ENCODE measurements at places on chromosomes 5 and 9.
A peak's percentile ranks its signal among the peaks of the same experiment; 100 is the strongest.

DNA sequence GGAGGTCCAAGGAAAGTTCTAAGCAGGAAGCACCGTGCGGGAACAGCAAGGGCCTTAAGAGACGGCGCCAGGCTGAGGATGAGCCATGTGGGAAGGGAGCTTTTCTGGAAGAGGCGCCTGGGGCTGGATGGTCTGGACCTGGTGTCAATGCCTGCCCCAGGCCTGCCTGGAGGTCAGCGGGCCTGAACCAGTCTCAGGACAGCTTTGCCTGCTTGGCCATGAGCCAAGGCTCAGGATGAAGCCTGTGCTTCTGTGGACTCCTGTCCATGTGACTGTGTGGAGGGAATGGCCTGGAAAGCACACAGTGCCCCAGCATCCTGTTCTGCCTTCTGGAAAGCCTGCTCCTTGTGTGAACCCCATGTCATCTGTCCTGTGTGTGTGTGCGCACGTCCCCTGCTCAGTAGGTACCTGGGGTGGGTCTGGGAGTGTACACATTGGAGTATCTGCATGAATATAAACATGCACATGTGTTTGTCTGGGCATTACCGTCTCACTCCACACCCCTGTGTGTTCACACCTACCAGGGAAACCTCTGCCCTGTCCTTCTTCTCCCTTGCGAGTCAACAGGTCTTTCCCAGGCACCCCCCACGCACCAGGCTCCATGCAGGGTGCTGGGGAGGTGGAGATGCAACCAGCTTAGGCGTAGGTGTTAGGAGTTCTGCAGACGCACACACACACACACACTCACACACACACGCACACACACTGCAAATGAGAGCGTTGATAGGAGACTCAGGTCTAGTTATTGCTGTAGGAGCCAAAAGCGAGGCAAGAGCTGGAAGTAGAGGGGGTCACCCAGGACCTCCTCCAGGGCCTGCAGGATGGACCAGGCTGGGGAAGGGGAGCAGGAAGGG is 24.8 kb downstream of the DAB2IP start:
- peak; percentile 88 for DNase-seq

DNA sequence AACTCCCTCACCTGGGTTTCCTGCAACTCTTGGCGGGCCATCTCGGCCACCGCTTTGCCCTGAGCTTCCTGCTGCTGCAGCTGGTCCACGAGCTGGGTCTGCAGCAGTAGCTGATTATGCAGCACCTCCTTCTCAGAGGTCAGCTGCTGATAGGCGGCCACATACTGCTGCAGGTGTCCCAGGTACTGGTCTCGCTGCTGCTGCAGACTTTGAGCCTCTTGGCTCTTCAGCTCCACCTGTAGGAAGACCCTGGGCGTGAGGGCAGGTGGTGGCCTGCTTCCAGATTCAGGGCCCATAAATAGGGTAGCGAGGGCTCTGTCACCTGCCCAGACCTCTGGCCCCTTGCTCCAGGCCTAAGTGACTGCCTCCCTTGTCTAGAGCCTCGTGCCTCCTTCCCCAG is 16.7 kb downstream of the GOLGA2 start:
- no peak for DNase-seq

GRCh38 chr5:151676719-151677118 is 10.0 kb downstream of the SPARC start:
- no peak for DNase-seq

DNA sequence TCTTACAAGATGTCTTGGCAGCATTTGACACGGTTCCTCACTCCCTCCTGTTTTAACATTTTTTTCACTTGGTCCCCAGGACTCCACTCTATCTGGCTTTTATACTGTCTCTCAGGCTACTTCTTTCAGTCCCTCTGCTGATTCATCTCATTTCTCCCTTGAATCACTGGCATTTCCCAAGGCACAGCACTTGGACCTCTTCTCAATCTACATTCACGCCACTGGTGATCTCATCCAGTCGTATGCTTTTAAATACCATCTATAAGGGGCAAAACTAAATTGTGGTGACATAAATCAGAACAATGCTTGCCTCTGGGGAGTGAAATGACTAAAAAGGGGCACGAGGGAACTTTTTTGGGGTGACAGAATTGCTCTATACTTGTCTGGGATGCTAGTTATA is 47.1 kb downstream of the MAPKAP1 start:
- no peak for DNase-seq

DNA sequence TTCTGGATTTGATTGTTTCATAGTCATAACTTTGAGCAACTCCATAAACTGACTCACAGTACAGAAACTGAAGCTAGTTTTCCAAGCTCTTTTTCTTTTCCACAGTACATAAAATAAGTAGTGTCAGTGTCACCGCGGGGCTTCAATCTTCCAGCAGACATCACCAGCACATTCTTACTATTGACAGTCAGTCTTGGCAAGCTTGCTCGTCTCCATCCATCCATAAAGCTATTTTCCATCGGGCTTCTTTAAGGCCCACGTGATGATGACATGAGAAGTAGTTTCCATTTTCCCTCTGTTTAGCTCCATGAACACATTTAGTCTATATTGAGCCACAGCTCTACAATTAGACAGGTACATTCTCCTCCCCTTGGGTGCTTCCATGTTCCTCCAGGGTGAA is 443.4 kb downstream of the KDM4C start:
- DNase-seq, result no peak

DNA sequence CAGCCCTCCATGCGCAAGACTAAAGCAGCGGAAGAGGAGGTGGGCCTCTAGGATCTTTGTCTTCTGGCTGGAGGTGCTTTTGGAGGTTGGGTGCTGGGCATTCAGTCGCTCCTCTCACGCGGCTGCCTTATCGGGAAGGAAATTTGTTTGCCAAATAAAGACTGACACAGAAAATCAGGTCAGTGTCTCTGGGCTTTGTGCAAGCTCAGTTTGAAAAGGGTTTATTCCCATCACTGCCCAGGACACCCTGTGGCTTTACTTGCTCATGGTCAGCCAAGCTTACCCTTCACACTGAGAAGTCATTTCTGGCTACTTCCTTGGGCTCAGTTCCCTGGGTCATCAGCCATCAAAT is 10.5 kb downstream of the SLC2A8 start:
- no peak for DNase-seq

GRCh38 chr9:12963537-12963936 is 188.7 kb downstream of the LURAP1L start:
- no peak for DNase-seq

DNA sequence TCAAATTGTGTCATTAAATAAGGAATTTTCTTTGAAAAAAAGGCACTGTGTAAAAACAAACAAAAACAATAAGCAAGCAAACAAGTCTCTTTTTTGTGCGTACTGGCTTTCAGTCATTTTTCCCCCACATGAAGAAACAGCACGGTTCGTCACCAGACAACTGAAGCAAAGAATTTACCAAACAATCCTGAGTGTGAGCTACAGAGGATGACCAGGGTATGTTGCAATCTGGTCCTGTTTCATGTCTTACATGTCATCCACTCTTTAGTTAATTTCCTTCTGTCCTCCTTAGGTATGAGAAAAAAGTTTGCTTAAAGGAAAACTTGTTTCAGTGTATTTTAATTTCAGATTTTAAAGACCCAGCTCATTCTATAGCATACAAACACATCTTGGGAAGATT is 1080.7 kb upstream of the NUDT12 start:
- DNase-seq, result no peak

GRCh38 chr9:100700689-100701318 is 122.9 kb downstream of the CAVIN4 start:
- DNase-seq, result no peak

- DNase-seq, result no peak
These were observed 479.4 kb downstream of the NR2F1-AS1 start for GRCh38 chr5:93101661-93102060.

DNA sequence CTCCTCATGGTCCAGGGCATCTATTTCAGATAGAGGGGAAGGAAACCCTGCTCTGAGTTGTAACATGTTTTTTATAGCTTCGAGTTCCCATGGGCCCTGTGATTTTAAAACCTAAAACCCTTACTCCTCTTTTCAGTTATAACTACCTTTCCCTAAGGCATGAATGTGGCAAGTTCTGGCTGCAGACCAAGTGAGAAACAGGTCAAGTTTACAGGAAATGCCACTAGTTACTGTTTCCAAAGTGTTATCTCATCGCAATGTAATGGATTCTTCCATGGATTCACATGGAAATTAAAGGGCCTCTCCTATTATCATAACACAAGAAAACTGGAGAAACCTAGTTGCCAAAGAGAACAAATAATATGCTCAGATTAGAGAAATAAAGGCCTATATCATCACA is 574.5 kb upstream of the GRAMD2B start:
- no peak for DNase-seq

- DNase-seq, result no peak
These were observed 103.1 kb upstream of the DMRT1 start for GRCh38 chr9:738209-738915.

- no peak for DNase-seq
These were observed 26.0 kb upstream of the CEP72 start for GRCh38 chr5:585962-586628.

DNA sequence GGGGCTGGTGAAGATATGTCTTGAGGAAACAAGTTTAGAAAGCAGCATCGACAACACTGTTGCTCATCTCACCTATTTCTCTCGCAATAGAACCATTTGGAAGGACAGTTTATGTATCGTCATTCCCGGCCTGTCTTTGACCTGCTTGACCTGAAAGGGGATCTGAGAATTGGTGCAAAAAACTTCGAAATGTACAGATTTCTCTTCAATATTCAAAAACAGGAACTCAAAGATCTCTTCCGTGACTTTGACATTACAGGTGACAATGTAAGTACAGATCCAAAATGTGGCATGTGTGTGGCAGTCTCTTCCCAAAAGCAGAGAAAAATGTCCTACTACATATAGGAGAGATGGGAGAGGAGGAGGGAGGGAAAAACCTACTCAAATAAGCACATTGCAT is 6.5 kb downstream of the EFCAB9 start:
- no peak for DNase-seq

DNA sequence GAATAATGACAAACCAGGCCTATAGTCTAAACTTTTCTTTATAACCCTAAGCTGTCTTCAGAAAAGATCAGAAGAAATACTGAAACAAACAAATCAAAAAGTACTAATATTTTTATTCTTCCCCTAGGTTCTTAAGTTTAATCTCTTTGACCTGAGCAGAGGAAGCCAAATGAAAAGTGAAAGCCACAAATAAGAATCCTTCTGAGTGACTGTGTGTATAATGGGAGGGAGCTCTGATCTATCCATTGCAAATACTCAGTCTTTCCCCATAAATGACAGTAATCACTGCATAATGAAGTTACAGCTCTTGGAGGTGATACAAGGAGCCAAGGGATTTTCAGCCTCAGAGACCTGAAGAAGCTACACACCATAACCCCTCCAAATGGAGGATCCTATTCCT is 126.9 kb upstream of the ATP10B start:
- DNase-seq, result no peak

- DNase-seq, result no peak
These were observed 3.1 kb upstream of the NUDT12 start for GRCh38 chr5:103565719-103566118.

DNA sequence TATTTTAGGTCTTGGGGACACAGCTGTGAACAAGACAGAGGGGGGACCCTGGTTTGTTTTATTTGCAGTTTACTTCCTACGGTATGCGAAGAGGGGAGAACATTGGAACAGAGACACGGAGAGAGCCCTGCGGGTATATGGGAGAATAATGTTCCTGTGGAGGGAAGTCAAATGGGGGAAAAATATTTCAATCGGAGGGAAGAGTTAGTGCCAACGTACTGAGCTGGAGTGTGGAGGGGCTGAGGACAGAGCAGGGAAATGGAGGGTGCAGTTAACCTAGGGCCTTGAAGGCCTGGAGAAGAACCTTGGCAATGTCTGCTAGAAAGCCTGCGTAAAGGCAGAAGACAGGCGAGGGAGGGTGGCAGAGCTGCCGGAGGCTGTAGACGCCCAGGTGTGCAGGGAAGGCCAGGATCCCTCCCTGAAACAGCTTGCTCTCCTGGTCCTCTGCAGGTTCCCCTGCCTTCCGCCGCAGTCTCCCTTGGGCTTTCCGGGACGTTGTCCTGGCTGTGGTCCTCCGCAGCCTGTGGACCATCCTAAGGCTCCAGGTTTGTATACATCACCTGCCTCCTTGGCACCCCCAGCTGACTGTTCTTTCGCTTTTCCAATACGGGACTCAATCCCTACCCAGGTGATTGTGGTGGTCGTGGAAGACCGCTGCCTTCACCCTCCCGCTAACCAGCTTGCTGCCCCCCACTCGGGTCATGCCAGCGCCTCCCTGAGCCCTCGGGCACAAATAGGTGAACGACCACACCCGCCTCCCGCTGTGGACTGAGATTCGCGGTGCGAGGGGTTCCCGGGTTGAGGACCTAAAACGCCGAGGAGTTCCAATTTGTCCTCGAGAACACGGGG is 1.9 kb upstream of the RACK1 start:
- DNase-seq, result no peak

DNA sequence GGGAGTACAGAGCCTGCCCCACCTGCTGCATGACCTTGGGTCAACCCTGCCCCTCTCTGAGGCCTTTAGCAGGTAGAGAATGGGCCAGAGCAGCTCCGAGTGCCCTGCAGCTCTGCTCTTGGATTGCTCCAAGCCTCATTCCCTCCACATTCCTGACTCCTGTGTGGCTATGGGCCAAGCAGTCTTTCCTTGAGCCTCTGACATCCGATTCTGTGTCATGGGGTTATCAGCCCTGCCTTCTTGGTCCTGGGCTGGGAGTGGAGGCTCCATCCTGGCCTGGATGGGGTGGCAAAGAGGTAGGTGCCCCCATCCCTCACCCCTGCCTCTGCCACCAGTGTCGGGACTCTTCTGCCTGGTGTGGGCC is 13.7 kb downstream of the FPGS start:
- no peak for DNase-seq

DNA sequence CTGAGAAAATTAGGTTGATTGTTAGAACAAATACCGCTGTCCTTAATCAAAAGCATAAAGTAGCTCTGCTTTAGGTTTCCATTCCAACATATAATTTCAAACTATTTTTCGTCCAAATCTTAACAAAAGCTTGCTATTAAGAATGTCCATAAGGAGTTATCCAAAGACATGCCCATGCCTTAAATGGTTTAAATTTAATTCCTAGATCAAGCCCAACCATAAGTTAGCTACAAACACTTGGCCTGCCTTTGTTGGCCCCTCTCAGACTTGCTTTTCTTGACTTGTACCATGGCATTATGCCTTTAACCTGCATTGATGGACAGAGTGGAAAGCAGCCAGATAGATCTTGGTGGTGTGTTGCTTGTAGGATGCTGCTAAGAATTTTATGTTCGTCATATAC is 8.8 kb downstream of the GARNL3 start:
- DNase-seq, result no peak

GRCh38 chr5:7415123-7415522 is 19.2 kb downstream of the ADCY2 start:
- no peak for DNase-seq

GRCh38 chr5:54876556-54876955 is 108.8 kb downstream of the ESM1 start:
- no peak for DNase-seq

DNA sequence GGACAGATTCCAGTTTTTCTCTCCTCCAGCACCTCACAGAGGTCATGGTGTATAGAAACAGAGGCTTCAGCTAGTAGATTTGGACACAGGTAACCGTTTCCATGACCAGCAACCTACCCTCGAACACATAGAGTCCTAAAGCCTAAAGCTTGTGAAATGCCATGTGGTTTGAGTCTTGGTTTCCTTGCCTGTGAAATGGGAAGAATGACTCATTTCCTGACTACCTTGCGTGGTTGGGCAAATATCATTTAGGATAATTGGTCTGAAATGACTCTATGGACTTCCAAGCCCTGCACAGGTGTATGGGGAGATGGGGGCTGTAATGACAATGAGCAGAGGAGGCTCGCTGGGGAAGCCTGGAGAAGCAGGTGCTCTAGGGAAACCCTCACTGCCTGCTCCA is 134.6 kb downstream of the TTLL11 start:
- DNase-seq, result no peak

GRCh38 chr5:39058178-39058921 is 15.8 kb downstream of the RICTOR start:
- DNase-seq, result no peak

- DNase-seq, result no peak
These were observed 142.6 kb downstream of the INSYN2B start for GRCh38 chr5:169837686-169838085.
